Endothelial cell (in vitro differentiated cells): ENCODE measurements at places on chromosomes 11 and 22.
A peak's percentile ranks its signal among the peaks of the same experiment; 100 is the strongest.

DNA sequence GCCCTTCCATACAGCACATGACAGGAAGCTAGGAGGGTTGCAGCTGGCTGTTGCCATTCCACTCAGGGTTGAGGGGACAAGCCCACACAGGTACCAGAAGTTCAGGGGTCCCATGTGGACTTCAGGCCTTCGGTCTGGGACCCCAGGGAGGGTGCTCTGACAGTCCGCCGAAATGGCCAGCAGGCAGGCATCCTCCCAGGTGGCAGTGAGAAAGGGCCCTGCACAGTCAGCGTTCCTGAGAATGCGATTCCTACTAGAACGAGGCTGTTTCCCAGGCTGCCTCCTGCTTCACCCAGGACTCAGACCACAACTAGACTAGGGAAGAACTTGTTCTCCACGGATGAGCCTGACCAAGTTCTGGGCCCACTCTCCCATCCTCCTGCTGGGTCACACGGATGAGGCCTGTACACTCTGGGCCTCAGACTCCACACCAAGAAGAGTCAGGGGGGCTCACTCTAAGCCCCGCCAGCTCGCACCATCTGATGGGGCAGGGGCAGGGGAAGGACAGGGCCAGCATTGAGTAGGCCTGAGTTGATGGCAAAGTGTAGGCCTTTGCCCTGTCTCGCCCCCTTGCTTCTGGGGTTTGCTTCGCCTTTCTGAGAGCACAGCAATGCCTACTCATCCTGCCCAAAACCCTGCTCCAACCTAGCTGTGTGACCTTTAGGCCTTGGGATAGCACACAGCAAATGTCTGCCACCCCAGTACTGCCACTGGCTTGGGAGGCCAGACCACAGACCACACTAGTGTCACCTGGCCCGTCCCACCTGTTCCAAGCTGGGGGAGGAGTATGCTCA lies 14.0 kb downstream of the KCNQ1OT1 start:
- no peak for DNase-seq

- DNase-seq, result no peak
Measured at GRCh38 chr22:48888466-48889208, 939.0 kb downstream of the BRD1 start.

DNA sequence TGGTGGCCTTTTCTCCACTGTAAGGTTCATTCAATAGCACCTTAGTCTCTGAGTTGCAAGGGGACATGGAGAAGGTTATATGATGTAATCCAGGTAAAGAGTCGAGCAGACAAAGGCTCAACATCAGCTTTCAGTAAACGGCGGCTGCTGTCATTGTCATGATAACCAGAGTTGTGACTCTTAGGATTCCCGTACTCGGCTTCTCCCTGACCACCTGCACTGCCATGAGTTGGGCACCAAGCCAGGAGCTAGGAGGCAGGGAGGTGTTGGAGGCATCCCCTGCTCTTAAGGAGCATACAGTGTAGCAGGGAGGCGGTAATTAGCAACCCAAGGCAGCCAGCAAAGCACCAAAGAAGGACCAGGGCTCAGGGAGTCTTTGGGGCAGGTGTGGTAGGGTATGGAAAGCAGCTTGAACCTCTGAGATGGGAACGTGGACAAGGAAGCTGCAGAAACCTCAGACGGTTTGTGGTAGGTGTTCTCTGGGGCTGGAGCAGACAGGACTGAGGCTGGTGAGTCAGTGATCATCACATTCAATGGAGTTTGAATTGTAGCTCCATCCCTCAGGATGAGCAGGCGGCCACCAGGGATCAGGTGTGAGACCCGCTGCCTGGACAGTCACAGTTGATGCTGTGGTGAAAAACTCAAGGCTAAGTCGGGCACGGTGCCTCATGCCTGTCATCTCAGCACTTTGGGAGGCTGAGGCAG lies 31.7 kb downstream of the LIF start:
- DNase-seq, result no peak

GRCh38 chr22:24810043-24810749 lies 4.2 kb downstream of the SGSM1 start:
- DNase-seq, result peak; percentile 15

GRCh38 chr11:11998091-11998781 lies 10.2 kb downstream of the DKK3 start:
- no peak for DNase-seq

- DNase-seq, result no peak
Measured at GRCh38 chr11:69921128-69922014, 102.2 kb upstream of the FGF3 start.

DNA sequence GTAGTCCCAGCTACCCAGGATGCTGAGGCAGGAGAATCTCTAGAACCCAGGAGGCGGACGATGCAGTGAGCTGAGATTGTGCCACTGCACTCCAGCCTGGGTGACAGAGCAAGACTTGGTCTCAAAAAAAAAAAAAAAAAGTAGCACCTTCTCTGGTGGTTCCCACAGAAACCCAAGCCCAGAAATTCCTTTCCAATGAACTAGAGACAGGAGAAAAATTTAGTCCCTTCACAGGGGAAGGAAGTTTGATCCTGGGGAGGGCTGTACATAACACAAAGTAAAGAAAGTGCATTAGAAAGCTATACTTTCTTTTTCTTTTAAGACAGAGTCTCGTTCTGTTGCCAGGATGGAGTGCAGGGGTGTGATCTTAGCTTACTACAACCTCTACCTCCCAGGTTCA lies 25.5 kb upstream of the APOA1 start:
- DNase-seq, result no peak

DNA sequence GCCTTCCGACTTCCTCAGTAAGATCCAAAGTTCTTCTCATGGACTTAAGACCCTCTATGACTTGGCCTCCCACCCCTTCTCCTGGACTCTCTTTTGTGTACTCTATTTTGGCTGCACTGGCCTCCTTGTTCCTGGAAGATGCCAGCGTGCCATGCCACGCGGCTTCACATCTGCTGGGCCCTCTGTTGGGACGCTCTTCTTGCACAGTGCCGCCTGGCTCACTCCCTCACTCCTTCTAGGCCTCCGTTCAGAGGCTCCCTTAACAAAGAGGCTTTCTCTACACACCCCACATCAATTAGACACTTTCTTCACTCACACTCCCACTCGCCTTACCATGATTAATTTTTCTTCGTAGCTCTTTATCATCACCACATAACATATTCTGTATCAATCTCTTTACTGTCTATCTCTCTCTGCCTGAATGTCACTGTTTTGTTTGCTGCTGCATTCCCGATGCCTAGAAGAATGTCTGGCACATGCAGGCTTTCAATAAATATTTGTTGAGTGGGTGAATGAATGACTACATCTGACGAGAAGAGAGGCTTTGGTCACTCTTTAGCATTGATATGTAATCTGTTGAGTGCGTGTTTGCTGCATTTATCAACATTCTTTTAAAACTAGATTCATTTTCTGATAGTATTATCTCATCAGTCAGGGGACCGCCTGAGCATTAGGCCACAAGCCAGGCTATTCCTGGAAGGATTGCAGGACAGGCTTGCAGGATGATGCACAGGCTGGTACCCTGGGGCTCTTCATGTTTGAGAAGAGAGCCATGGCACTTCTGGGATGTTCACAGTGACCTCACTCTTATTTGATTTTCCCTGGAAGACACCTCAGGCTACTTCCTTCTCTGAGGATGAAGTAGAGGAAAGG lies 60.6 kb upstream of the AMPD3 start:
- no peak for DNase-seq

GRCh38 chr11:24592360-24592759 lies 95.5 kb downstream of the LUZP2 start:
- no peak for DNase-seq

GRCh38 chr11:67528376-67528775 lies 5.1 kb upstream of the CABP2 start:
- DNase-seq, result no peak

DNA sequence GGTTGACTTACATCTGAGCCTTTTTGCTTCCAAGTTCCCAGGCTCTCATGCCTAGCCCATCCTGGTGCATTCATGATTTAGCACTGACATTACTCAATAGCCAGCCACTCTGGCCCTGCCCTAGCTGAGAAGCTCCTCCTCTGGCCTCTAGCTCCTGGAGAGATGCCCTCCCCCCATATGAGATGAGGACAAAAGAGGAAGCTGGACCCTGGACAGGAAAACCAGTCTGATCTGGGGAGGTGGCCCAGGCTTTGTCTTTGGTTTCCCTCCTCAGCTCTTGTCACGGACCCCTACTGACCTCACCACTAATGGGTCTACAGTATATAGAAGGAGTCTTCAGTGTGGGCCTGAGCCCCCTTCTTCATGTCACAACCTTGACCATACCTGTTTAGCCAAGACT lies 3.0 kb downstream of the RHOG start:
- peak; percentile 37 for DNase-seq

- no peak for DNase-seq
Measured at GRCh38 chr11:95736809-95737208, 52.8 kb downstream of the FAM76B start.

- DNase-seq, result no peak
Measured at GRCh38 chr11:13434247-13435205, 28.5 kb downstream of the BTBD10 start.

GRCh38 chr11:65290448-65291165 lies 24.1 kb upstream of the CDC42EP2 start:
- no peak for DNase-seq

DNA sequence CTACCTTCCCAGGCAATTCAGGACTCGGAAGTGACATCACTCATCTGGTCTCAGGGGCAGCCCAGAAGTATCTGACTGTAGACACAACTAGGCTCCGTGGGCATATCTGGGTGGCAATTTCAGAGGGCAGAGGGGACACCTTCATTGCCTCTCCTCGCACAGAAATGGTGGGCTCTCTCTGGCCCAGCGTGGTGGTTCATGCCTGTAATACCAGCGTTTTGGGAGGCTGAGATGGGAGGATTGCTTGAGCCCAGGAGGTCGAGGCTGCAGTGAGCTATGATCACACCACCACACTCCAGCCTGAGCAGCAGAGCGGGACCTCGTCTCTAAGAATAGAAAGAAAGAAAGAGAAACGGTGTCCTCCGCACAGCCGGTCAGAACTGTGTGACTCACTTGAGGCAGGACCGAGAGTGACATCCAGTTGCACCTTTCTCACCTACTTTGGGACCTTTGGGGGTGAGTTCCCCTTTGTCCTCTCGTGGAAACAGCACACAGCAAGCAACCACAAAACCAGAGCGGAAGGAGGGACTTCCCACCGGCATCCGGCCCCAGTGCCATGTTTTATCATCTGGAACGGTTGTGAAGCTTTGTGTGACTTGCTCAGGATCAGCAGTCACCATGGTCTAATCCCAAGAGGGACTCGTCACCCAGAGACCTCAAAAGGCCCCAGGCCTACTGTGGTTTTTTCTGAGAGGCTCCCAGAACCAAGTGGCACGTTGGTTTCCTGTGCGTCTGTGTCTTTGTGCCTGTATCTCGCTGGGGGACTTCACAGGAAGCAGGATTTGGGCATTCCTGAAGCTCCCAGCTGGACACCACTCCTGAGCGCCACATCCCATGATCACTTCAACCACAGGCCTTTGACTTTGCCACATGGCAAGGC lies 38.4 kb upstream of the EMID1 start:
- DNase-seq, result no peak

GRCh38 chr22:20604776-20605221 lies 97.4 kb downstream of the MED15 start:
- no peak for DNase-seq

GRCh38 chr22:45965563-45965962 lies 11.4 kb downstream of the WNT7B start:
- DNase-seq, result no peak
